Right atrium auricular region (tissue), 2 donors: ENCODE measurements at places on chromosomes 7 and 10.
A peak's percentile ranks its signal among the peaks of the same experiment; 100 is the strongest.

DNA sequence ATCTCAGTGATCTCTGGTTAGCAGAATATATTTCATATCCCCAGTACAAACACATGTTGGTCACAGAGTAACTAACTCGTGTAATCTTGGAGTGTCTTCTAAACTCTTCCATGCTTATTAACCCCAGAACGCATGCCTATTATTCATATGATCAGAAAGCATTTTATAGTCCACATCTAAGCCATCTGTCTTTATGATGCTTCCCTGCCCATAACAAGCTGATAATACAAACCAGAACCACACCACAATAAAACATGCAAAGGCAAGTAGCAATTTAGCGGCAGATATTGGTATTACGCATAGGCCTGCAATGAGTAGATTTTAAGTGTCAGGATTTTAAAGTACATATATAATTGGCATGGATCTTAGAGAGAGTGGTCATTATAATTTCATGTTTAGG, 120.0 kb upstream of the PRKCQ start:
- H3K4me1 ChIP-seq: no peaks in the 10 kb centered on the region
- H3K36me3 ChIP-seq: no peaks in the 10 kb centered on the region
- no peaks in the 10 kb centered on the region for H3K27me3 ChIP-seq
- DNase-seq: no peak

DNA sequence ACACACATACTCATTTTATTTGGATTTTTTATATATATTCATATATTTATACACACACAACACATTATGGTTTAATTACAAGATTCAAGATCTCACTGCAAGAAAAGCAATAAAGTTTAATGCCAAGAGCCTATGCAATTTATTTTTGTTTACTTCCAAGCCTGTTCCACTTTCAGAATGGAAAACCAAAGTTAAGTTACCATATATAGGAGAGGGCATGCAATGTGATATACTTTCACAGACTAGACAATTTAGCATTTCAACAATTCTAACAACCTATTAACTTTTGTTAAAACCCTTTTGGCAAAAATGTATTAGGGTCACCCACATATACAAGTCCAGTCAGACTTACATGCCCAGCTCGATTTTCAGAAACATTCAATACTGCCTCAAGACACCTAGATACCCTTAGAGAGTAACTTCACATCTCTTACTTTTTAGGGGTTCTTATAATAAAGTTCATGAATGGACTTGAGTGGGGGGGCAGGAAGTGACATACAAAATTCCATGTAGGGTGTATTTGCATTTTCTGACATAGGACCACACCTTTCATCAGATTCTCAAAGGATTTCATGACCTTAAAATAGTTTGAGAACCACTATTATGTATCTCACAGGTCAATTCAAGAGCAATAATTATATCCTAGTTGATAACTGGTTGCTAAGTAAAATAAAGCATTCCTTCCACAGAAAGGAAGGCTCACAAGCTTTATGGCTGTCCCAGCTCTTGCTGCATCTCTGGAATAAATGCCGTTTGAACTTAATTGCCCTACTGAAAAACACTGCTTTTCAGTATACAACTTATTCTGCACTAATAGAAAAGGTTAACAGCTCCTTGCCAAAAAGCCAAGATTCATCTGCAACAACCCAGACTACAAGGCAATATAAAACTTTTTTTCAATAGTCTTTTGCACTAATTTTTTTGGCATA, 2.5 kb downstream of the P4HA1 start:
- DNase-seq: no peak
- no peaks in the 10 kb centered on the region for H3K27me3 ChIP-seq
- no peaks in the 10 kb centered on the region for H3K36me3 ChIP-seq
- no peaks in the 10 kb centered on the region for H3K4me1 ChIP-seq
- H3K27ac ChIP-seq: peak overlapping the region; percentile 96
- peak overlapping the region; percentile 67 for H3K4me3 ChIP-seq

DNA sequence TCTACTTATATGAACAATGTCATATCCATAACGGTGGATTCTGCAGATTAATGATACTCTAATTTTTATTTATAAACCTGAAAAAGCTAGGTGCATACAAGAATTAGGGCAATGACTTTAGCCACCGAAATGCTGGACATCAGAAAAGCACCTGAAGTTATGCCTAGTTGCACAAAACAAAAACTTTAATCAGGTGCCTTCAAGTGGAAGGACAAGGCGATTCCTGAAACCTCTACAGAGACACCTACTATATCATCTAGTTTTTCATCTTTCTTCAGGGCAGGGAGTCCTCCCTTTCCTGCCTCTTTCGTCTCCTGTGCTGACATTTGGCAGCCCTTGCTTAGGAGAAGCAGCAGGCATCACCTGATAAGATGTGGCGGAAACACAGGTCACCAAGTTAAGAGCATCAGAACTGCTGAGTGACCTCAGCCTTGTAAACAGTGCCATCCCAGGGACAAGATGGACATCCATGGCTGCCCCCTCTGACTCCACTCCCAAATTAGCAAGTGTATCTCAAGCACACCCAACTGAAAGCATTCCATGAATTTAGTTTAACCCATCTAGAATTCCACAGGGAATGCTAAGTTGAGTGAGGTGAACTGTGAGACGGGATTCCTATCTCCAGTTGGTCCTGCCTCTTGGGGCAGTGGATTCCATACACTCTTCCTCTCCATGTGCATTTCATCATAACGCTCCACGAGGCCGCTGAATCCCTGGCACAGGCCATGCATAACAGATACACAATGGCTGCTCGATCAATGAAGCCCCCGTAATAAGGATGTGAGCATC, 5.8 kb downstream of the ITPRIP start:
- H3K27ac ChIP-seq: peak overlapping the region; percentile 99
- H3K27me3 ChIP-seq: no peaks in the 10 kb centered on the region
- peaks cover 11% of the 10 kb centered on the region for H3K36me3 ChIP-seq
- no peaks in the 10 kb centered on the region for H3K4me1 ChIP-seq
- peak overlapping the region; percentile 36 for H3K4me3 ChIP-seq

DNA sequence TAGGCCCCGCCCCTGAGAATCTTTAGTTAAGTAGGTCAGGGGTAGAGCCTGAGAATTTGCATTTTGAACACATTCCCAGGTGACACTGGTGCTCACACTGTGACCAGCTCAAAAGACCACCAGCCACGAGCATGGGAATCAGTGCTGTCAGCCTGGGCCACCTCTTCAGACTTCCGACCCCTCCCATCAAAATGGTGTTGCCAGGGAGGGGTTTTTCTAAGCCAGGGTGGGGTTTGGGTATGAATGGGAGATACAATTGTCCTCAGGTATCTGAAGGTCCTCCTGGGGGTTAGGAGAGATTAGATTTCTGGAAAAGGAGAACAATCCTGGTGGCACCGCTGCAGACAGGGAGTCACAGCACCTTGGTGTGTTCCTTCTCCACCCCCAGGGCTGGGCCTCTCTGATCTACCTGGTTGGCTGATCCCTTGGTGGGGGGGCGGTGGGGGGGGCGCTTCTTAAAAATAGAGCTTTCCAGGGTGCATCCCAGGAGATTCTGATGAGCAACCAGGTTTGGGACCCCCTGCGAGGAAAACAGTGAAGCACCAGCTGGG, 111.5 kb upstream of the ANLN start:
- H3K4me3 ChIP-seq: no peak overlapping the region
- no peaks in the 10 kb centered on the region for H3K4me1 ChIP-seq
- DNase-seq: no peak
- H3K36me3 ChIP-seq: no peaks in the 10 kb centered on the region

DNA sequence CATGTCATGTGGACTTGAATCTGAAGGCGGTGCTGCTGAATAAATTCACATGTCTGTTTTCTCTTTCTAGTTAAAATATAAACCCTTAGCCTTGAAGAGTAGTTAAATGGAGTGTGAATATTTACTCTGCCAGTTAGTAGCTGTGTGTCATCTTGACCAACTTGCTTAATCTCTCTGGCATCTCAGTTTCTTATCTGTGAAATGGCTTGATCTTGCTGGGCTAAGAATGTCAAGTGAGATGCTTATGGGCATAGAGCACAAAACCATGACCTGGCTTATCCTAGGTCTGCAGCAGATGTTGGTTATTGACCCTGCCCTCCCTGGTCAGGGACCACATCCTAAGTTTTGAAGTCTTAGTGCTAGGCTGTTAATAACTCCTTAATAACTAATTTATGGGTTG, 16.6 kb downstream of the ARID5B start:
- H3K4me1 ChIP-seq: no peaks in the 10 kb centered on the region
- no peak overlapping the region for H3K27ac ChIP-seq
- H3K36me3 ChIP-seq: no peaks in the 10 kb centered on the region
